CD8-positive, alpha-beta memory T cell (primary cell): ENCODE measurements at places on chromosomes 16 and 17. TPM values are rescaled to one million over a fixed set of nuclear protein-coding genes. Genes with fewer than 3 reads are reported as not detected.

Gene BLTP2
- 176 TPM for total RNA-seq

Gene CA5A
- total RNA-seq, result not detected

Gene PSKH1
- total RNA-seq, result 13.6 TPM

Gene PSMC5
- total RNA-seq, result 208 TPM

Gene ANKRD40CL
- total RNA-seq, result not detected

Gene MT1H
- total RNA-seq, result 4.8 TPM

Gene OR1F1
- not detected for total RNA-seq

Gene KRTAP4-3
- total RNA-seq, result not detected

Gene KDM8
- 9.1 TPM for total RNA-seq

Gene HS3ST3B1
- 5.5 TPM for total RNA-seq

Gene NT5M
- total RNA-seq, result 6.6 TPM

Gene AKTIP
- total RNA-seq, result 30.0 TPM

Gene WDR90
- total RNA-seq, result 69.6 TPM

Gene CACNG3
- not detected for total RNA-seq

Gene USB1
- 66.6 TPM for total RNA-seq

Gene CACNG1
- total RNA-seq, result not detected

Gene PIK3R6
- 0.35 TPM for total RNA-seq

Gene DLX3
- 0.15 TPM for total RNA-seq

Gene GFOD2
- total RNA-seq, result 23.7 TPM

Gene PMM2
- 58.9 TPM for total RNA-seq
